Natural killer cell (primary cell): ENCODE measurements at places on chromosomes 12 and 14. TPM values are rescaled to one million over a fixed set of nuclear protein-coding genes. Genes with fewer than 3 reads are reported as not detected.

GRCh38 chr14:88835661-88836060 lies 11.2 kb downstream of the TTC8 start:
- DNase-seq, result no peak

DNA sequence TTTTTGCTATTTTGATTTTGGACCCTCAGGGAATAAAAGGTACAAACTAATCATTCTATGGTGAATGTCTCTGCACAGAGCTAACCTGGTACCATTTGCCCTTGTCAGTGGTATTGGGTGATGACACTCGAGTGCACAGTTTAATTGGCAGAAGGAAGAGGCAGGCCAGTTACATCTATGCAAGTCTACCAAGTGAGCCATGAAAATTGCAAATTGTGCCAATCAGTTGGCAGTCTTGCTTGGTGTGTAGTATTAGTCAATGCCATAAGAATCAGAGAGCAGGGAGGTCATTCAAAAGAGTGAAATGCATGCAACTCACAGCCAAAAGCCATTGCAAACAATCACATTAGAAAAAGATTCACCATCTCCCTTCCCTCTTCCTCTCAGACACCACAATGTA lies 479.6 kb downstream of the ADAMTS20 start:
- no peak for DNase-seq

DNA sequence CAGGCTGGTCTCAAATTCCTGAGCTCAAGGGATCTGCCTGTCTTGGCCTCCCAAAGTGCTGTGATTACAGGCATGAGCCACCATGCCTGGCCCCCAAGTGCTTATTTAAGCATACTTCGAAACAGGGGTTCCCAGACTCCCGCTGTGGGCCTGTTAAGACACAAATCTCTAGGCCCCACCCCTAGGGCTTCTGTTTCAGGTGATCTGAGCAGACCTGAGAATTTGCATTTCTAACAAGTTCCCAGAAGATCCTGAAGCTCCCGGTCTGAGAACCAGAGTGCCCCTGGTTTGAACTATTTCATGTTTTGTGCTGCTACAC lies 25.0 kb downstream of the GCH1 start:
- no peak for DNase-seq

DNA sequence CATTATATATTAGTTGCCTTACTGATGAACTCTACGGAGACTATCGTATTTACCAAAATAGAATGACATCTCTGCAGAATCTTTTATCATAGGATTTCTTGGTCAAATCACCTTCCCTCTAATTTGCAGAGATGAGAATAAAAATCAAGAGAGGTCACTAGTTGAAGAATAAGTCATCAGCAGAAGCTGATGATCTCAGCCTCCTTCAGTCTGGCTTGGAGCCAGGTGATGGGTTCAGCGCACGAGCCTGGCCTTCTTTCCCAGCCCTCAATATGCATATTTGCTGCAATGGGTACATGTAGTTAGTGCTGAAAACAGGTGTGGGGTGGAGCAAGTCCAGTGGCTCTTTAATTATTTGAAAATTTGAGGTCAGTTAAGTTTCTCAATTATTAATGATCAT lies 19.2 kb upstream of the EMP1 start:
- DNase-seq, result no peak

- no peak for DNase-seq
Measured at GRCh38 chr14:103216399-103216798, 93.1 kb downstream of the TNFAIP2 start.

- DNase-seq, result no peak
Measured at GRCh38 chr14:91342206-91342760, 75.3 kb downstream of the CCDC88C start.

DNA sequence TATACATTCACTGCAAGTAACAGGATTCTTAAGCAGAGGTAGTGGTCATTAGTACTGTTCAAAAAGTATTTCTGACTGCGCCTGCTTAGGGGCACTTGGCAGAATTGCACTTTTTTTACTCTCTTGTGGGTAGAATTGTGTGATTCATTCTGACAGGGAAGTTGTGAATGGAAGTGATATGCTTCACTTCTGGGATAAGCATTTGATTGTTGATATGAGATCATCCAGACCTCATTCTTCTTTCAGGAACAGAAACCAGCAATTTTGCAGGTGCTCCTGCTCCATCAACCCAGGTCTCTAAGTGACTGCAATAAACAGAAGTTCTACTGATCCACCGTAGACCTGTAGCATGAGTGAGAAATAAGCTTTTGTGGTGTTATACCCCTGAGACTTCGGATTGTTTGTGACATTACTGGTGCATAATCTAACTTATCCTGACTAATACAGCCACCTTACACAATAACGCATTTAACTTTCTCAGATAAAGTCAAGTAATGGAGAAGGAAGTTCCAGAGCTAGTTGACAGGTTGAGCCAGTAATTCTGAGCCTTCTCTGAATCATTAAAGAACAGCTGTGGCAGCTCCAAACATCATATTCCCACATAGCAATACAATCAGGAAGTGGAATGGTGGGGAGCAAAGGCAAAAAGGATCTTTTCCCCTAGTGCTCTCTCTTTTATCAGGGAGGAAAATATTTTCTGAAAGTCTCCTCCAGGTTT lies 387.9 kb downstream of the SYT1 start:
- DNase-seq, result no peak

- DNase-seq, result no peak
Measured at GRCh38 chr12:53975479-53976152, 862 bp upstream of the HOTAIR start.

Gene MANSC4
- total RNA-seq, result not detected

- no peak for DNase-seq
Measured at GRCh38 chr12:122858171-122858570, 22.9 kb downstream of the HIP1R start.

DNA sequence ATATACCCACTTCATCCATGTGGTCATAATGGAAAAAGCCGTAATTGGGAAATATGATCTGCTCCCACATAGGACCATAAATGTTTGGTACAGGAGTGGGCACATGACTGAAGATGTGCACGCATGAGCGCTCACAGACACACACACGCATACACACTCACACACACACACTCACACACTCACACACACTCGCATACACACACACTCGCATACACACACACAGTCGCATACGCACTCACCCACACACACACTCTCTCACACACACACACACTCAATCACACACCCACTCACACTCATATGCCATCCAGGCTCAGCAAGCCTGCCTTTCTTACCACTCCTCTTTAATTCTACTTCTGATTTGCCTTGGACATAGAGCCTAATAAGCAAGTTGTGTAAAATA lies 45.6 kb upstream of the EGLN3 start:
- no peak for DNase-seq

Gene CALCOCO1
- total RNA-seq, result 215 TPM

DNA sequence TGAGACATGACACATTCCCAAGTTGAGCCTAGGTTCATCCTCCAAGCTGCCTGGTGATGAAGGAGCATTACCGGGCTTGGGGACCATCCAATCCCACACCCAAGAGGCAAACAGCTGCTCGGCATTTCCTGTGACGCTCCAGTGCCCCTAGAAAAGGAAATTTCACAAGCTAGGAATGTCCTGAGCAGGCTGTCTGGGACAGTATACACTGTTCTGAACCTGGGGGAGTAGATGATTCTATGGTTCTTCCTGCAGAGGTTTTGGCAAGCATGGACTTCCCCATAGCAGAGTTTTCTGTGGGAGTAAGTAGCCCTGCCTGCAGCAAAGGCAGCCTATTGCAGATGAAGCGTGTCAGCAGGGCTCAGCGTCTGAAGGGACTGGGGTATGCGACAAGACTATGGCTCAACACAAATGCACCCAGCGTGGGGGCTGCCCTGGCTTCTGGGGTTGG lies 47.4 kb upstream of the SRSF5 start:
- DNase-seq, result no peak

GRCh38 chr12:50647479-50647878 lies 116.4 kb upstream of the ATF1 start:
- no peak for DNase-seq

DNA sequence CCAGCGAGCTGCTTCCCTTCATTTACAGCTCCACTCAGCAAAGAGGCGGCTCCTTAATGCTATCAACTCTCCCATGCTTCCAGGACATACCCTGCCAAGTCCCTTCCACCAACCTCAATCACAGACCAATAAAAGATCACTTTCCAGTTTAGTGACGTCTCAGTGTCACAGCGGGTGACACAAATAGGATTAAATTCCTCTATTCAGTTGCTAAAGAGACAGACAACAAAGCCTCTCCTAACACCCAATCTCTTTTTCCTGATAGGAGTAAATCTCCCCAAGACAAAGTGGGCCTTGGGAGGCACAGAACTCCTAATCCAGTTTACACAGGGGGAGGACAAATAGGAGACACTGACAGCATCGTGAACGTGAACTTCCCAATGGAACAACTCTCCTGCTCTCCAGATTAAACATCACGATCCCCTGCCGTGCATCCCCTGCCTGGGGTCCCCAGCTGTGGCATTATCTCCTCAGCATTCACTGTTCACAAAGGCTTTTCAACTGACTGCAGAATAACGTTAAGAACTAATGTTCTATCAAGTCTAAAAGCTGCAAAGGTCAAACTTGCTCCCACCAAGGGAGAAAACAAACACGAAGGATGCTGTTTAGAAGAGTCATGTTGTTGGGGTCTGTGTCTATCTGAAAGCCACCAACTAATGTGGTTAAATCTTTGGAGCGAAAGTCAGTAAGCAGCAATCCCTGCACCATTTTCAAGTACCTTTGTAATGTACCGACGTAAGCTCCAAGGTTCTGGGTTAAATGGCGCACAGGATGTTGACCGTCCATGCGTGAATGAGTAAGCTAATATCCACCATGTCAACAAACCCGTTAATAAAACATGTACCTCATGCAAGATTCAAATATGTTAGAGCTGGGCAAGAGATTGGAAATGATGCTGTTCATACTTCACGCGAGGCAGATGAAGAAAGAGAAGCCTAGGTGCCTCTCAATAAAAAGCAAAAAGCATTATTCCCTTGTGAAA lies 31.5 kb downstream of the TMEM132D start:
- no peak for DNase-seq

Gene STYK1
- 2.6 TPM for total RNA-seq

- no peak for DNase-seq
Measured at GRCh38 chr12:111413442-111414086, 7.8 kb downstream of the SH2B3 start.

DNA sequence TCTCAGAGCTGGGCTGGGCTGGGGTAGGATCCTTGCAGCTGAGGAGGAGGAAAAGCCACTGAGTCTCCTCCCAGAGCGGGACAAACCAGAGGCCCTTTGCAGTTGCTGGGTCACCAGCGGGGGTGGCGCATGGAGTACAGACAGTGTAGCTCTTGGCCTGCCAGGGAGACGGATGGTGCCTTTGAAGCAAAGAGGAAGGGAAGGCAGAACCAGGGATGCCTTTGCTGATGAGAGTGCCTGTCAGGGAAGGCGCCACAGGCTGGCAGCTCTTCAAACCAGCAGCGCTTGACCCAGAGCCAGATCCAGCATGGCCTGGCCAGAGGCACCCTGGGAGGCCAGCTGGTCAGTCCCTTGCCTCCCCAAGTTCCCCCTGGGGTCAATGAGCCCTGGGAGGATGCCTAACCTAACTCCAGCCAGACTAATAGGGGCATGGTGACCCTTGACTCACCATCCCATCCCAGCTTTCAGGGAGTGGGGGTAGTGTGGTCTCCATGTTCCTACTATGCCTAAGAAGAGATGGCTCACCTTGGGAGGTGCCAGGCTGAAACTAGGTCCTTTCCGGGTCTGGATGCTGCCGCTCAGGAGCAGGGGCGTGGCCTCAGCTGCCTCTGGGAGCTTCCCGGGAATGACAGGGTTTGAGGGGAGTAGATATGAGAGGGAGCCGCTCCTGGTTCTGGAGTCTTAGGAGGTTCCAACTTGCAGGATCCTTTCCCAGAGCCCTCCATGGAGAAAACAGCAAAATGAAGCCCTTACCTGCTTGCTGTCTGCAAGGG lies 19.8 kb downstream of the VASH1 start:
- DNase-seq, result no peak

GRCh38 chr12:126362493-126362892 lies 1297.3 kb downstream of the AACS start:
- DNase-seq, result no peak

DNA sequence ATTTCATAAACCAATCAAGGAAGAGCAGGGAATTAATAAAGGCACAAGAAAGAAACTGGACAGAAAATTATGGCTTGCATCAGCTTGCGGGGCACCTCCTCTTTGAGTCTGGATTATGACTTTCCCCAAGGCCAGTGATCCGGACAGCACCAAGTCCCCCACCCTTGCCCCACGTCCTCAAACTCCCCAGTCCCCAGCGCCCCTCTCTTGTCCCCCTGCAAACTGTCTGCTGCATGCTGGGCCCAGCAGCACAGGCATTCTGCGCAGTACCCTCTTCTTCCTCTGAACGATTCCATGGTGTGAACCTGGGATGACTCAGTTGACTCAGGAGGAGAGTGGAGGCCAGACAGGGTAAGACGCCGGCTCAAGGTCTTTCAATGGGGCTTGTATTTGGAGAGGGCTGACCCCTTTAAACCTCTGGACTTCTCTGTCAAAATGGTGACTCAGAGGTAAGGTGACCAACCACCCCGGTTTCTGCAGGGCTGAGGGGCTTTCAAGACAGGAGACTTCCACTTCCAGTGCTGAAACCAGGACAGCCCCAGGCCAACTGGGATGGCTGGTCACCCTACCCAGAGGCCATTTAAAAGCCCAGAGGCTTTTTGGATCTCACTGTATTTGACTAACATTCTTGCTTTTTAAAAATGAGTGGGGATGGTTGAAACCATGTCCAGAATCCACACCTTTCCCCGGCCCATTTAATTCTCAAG lies 13.5 kb downstream of the C14orf132 start:
- no peak for DNase-seq

DNA sequence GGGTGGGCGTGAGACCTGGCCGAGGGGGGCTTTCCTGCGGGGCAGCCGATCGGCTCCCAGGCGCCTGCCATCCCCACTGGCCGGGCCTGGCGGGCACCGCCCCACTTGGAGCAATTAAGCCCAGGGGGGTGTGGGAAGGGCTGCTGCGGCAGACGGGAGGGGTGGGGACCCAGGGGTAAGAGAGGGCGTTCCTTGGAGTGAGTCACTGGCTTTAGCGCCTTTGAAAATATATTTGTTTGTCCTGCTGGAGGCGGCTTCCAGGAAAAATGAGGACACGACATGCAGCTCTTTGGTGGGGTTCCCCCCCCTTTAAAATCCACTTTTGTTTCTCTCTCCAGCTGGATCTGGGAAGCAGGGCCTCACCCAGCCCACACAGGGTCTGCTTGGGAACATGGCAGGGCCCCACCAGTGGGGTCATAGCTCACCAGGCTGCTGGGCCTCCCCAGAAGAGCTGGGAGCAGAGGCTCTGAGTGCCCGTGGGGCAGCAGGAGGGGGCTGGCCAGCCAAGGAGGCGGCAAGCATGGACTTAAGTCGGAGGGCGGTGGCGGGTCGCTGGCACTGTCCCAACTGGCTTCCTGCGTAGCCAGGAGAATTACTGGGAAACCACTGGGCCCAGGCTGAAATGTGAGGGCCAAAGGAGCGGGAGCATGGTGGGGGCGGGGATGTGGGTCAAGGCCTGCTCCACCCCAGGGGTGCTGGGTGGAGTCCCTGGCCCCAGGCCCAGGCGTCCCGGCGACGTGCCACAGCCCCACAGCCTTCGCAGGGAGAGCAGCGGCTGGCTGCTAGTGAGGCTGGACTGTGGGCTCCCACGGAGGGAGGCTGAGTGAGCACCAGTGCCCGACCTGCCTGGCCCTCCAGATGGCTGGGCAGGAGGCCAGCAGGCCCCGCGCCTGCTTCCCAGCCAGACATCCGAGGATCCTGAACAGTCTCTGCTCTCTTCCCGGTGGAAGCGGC lies 128.0 kb downstream of the RFLNA start:
- no peak for DNase-seq
